ENCODE measurements at places on chromosomes 11 and 22.

DNA sequence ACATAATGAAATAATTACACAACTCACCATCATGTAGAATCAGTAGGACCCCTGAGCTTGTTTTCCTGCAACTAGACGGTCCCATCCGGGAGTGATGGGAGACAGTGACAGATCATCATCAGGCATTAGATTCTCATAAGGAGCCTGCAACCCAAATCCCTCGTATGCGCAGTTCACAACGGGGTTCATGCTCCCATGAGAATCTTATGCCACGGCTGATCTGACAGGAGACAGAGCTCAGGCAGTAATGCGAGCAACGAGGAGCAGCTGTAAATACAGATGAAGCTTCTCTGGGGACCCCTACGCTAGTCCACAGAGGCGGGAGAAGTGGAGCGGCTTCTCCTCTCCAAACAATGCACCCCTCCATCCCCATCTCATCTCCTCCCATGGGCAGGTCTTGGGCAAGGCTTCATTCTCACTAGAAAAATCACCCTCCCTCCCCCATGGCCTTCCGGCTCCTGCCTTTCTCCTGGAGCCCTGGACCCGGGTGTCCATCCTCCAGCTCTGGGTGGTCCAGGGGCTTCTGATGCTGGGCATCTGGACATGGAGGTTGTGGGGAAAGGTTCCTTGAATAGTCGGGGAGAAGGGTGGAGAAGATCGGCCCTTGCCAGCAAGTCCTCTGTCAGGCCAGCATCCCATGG, 16.2 kb upstream of the RAC2 start:
- no peak for DNase-seq

GRCh38 chr11:79637219-79637618, 196.4 kb upstream of the TENM4 start:
- no peak for DNase-seq

GRCh38 chr11:113796663-113797259, 17.2 kb downstream of the CLDN25 start:
- DNase-seq = no peak

DNA sequence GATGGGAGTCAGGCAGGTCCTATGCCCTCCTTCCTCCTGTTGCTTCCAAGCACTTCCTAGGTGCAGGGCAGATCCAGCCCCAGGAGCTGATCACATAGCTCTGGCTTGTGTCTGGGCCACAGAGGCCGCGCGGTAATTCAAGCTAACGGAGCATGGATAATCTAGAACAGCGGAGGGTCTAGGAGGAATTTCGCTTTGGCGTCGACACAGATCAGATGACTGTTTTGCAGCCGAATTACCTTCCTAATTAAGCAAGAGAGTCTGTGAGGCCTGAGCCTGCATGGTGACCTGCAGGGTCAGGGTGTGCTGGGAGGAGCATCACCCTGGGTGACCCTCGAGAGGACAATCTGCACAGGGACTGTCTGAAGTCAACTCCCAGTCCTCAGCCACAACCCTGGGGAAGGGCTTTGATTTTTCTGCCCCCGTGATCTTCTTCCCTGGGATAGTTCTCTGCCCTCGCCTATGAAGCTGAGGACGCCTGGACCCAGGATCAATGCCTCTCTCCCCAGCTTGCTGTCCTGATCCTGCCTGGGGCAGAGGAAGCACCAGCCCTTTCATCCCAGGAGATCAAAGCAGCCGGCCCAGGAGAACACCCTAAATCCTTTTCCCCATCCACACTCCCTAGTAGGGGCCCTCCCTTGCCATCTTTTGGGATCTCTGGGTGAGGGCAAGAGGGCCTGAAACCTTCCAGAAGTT, 11.0 kb downstream of the NECTIN1 start:
- no peak for DNase-seq

- DNase-seq = no peak
Observed at GRCh38 chr11:115162919-115163318, 341.3 kb downstream of the CADM1 start.

- no peak for DNase-seq
Observed at GRCh38 chr11:76694664-76695063, 24.1 kb upstream of the LRRC32 start.

- no peak for DNase-seq
Observed at GRCh38 chr11:72439455-72439854, 5.1 kb upstream of the CLPB start.

- no peak for DNase-seq
Observed at GRCh38 chr11:10575346-10576034, 7.0 kb upstream of the LYVE1 start.

GRCh38 chr11:119355091-119355843, 8.8 kb upstream of the MFRP start:
- no peak for DNase-seq

- DNase-seq = peak; percentile 46
Observed at GRCh38 chr11:726278-727220, 20.5 kb downstream of the EPS8L2 start.

Data from activated effector memory CD4-positive, alpha-beta T cell treated with Interleukin-2 at 50 U/mL for 16 hours (primary cell).